ENCODE measurements at places on chromosomes 7 and 10.

GRCh38 chr7:32477649-32477980 is 12.6 kb downstream of the LSM5 start:
- no peak for DNase-seq

GRCh38 chr10:61052469-61053205 is 108.7 kb upstream of the RHOBTB1 start:
- DNase-seq = no peak

DNA sequence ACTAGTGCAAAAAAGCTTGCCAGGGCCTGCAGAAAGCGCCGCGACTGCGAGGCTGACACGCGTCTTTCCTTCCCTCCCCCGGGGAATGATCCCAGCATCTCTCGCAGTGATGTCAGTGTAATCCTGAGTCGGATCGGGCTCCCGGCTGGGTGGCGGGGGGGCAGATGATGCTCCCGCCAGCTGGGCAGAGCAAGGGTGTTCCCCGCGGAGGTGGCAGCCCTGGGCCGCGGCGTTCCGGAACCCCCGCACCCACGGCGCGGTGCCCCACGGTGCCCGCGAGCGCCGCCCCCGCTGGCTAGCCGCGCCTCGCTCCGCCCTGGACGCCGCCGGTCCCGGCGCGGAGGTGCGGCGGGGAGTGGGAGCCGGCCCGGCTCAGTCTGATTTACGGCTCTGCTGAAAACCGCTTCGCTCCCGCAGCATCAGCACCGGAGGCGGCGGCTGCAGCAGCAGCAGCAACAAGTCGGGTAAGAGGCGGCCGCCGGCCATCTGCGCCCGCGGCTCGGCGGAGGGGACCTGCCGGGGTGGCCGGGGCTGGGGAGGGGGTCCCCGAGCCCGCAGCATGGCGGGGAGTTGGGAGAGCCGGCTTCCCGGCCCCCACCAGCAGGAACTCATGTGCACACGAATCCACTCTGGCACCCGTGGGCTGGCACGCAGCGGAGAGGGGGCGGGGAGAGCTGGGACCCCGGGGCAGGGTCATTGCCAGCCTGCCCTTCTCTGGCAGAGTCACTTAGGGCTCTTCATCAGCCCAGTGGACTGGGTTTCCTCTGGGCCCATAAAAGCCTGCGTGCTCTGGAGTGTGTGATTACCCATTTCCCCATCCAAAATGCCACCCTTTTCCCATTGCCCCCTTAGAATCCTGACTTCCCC is at the start of gene ZNF365:
TSS of gene ZNF365 (plus strand) at position 375 of the 867 bp plus-strand sequence. CDS start 1,825 bp downstream, outside the sequence.
- peak; percentile 23 for DNase-seq

- DNase-seq = no peak
Observed at GRCh38 chr7:11642841-11643240, 189.2 kb downstream of the THSD7A start.

DNA sequence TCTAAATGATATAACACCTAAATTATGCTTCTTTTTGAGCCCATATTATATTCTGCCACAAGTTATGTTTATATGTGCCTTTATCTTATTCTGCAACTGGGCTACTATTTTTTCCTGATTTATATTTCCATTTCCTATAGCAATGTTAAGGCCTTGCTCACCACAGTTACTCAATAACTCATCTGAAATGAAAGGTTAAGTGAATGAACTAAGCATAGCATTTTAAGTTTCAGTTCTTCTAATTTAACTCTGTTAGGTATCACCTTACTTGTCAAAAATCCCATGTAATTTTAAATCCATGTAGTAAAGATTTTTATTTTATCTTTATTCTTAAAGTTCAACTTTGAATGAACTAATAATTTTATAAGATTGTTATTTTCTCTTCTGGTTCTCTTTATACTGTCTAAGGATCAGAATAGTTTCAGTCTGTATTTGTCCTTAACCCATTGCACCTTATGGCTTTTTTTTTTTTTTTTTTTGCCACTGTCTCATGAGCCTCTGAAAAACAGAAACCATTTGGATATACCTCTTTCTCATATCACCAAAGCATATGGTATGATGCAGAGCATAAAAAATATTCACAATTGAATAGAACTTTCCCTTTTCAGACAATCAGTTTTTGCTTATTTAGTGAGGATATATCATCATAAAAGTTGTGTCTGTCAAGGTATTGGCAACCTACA is 301.8 kb upstream of the ZWINT start:
- DNase-seq = no peak

GRCh38 chr7:70171369-70171920 is 573.2 kb downstream of the AUTS2 start:
- no peak for DNase-seq

DNA sequence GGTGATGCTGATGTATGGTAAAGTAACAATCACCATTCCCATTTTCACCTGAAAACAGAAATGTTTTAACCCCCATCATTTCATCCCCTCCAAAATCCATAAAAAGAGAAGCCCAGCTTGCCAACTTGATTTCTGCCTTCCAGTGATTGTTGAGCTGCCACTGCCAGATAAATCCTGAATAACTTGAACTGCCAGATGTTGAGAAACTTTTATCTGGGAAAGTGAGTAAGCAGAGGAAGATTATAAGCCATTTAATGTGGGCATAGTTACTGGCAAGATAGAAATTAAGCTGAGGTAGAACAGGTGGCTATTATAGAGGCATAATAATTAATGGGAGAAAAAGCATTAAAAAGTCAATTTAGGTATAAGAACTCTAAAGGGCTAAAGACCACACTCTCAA is 534.1 kb downstream of the ANKRD7 start:
- DNase-seq = no peak

DNA sequence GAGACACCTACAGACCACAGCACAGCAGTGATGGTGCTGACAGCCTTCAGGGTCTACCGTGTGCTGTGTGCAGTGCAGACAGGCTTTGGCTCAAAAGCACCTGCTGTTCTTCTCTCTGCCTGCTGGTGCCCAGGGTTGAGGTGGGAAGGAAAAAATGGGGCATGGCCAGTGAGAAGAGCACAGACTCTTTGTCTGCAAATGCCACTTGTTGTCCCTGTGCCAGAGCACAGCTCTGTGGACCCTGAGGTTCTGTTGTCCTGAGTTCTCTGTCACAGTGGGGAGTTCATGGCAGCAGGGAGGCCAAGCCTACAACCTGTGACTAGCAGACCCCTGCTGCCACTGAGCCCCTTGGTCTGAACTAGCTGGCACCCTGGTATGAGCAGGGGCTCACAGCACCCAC is 376.7 kb downstream of the GLRX3 start:
- DNase-seq = no peak

DNA sequence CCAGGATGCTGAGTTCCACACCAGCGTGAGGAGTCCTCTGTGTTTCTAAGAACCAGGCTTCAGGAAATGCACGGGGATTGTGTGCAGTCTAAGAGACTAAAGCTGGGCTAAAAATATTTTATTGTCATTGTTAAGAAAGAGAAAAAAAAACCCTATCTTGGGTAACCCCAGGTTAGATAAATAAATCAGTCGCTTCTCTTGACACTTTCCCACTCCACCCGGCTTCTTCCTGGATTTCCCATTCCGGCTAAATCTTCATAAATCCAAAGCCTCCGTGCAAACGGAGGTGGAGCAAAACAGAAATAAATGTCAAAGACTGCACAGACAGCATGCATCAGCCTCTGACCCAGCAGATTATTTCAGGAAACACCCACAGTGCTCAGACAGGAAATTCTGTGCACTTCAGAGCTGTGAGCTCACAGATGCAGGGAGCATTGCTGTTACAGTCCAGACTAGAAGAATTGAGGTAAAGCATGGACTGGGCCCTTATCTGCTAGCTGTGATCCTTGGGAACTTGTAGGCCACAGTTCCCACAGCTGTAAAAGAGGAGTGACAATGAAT is 44.8 kb upstream of the GRID1 start:
- no peak for DNase-seq

DNA sequence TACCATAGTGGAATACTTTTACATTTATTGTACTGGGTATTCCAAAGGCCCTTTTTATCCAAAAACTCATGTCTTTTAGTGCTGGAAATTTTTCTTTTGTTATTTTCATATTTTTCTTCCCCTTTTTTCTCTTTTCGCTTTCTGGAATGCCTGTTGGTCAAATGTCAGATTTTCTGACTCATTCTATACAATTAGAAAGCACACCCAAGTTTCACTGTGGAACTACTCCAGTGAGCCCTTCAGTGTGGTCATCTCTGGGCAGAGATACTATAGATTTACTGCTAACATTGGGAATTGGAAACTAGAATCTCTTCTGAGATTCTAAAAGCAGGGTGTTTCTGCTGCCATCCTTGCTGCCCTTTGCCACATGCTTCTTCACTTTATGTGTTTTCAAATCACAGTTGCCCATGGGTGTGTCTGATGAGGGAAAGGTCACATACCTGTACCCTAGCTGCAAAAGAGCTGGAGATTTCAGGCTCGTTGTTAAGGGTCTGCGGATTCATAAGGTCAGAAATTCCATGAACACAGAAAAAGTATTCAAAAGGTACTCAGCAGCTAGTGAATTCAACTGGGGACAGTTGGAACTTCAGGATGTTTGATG is 5.6 kb upstream of the WASL start:
- no peak for DNase-seq

DNA sequence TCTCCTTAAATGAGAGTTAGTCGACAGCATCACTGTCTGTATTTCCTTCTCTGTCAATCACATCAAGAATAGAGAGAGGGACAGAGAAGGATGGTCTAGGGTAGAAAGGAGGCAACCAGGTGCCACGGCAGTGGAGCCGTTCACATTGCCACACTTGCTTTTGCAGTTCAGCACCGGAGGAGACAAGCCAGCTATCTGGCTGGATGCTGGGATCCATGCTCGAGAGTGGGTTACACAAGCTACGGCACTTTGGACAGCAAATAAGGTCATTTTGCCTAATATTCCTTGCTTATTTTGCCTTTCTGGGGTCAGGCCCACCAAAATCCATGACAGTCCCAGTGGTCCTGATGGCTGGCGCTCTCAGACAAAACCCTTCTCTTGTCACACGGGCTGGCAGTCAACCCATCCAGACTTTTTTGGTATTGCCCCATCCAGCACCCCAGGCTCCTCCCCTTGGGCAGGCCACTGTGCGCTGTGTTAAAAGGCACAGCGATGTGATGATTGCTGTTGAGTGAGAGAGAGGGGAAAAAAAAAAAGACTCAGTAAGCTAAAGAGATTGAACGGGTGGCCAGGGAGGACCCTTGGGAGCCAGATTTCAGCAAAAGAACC is 8.4 kb downstream of the CPA2 start:
- no peak for DNase-seq

DNA sequence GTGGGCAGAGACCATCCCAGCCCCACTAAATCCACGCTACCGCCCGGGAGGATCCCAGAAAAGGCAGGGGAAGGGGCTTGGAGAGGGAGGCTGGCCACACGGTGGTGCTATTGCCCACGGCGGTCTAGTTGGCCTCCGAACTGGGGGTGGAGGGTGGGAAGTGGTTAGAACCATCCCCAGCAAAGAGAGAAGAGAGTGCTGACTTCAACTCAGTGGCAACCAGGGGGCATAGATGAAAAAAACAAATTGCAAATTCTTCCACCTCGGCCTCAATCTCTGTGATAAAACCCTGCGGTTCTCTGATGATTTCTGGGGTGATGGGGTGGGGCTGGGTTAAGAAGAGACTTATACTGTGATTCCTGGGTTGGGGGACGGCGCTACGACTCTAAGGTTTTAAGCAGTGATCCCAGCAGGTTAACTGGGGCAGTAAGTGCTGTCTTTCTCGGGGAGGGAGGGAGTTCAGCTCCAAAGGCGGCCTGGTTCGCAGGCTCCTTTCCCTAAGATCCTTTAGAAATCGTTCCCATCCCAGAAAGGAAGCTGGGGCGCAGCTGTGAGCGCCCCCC is 154.5 kb upstream of the LYZL2 start:
- DNase-seq = peak; percentile 80

DNA sequence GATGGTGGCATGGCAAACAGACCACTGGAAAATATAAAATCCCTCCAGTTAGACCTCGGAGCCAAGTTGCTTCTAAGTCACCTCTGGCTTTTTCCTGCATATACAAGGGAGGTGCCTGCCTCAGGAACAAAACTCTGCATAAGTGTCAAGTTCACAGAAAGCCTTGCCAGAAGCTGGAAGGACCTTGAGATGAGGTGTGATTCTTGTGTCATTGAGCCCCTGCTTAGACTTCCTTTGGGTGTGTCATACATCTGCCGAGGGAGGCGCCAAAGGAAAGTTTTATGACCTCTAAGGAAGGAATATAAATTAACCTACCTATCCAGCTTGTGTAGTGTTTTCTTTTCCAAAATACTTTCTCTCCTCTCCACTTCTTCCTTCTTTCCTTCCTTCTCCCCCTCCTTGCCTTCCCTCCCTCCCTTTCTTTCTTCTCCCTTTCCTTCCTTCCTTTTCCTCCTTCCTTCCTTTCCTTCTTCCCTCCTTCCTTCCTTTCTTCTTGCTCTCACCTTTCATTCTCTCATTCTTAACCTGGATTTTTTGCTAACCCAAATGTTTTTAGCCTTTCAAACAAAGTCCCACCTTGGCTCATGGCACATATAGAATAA is 75.2 kb downstream of the TRIL start:
- no peak for DNase-seq

- no peak for DNase-seq
Observed at GRCh38 chr7:35593899-35594298, 101.0 kb downstream of the HERPUD2 start.

- peak; percentile 20 for DNase-seq
Observed at GRCh38 chr7:118195837-118196474, 12.0 kb downstream of the LSM8 start.

- no peak for DNase-seq
Observed at GRCh38 chr10:34006471-34006870, 672.0 kb upstream of the NRP1 start.

GRCh38 chr10:86387178-86387794 is 20.7 kb upstream of the GRID1 start:
- DNase-seq = no peak

GRCh38 chr10:132497861-132498561 is 39.6 kb upstream of the INPP5A start:
- DNase-seq = no peak

- no peak for DNase-seq
Observed at GRCh38 chr7:30351724-30352123, 67.3 kb downstream of the ZNRF2 start.

GRCh38 chr7:117072620-117073118 is 119.4 kb downstream of the ST7 start:
- no peak for DNase-seq

DNA sequence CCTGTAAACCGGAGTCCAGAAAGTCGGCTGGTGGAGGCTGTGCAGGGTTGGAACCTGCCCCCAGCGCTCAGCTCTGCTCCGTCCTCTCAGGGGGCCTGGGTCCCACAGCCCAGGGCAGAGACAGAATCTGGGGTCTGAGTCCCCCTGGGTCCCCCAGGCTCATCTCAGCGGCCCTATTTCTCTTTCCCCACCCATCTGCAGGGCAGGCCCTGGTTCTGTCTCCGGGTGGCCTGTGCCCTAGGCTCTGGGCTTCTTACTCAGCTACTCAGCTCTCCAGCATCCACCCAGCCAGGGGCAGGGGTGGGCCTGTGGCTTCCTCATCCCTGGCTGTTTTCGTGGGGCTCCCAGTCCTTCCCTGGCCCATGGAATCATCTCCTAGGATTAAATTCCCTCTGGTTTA is 183.4 kb downstream of the ADARB2 start:
- no peak for DNase-seq

GRCh38 chr7:151775547-151776443 is 101.1 kb downstream of the PRKAG2 start:
- DNase-seq = no peak

GRCh38 chr7:130349911-130350782 is 5.5 kb downstream of the CPA5 start:
- DNase-seq = no peak

GRCh38 chr10:70232155-70232858 is 922 bp downstream of the PPA1 start:
- DNase-seq = no peak

Data from progenitor cell of endocrine pancreas (in vitro differentiated cells).